ENCODE measurements at places on chromosomes 2 and 18.

GRCh38 chr18:12014086-12014485 is 32.8 kb downstream of the IMPA2 start:
- peak; percentile 62 for DNase-seq

GRCh38 chr2:146879882-146880281 is 964.9 kb upstream of the ACVR2A start:
- no peak for DNase-seq

- no peak for DNase-seq
Measured at GRCh38 chr2:6692056-6692455, 173.7 kb downstream of the CMPK2 start.

DNA sequence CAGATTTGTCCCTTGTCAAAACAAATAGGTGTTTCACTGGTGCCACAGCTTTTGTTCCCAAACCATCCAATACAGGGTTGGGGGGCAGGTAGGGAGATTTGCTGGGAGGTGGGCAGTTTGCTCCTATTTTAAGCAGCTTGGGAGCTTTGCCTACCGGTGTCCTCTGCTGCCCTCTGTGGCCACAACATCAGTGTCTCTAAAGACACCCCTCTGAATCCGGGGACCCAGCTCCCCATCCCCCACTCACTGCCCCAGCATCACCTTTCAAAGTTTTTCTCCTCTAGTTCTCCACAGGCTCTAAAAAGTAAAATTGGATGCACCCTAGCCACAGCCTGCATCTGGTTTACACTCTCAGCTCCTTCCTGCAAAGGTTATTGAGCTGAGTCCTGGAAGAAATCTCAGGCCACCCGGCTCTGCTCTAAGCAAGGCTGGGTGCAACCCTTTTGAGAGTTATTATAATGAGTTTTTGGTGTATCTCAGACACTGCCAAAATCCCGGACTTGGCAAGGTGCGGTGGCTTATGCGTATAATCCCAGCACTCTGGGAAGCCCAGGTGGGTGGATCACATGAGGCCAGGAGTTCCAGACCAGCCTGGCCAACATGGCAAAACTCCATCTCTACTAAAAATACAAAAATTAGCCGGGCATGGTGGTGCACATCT is 2.9 kb upstream of the EPAS1 start:
- peak; percentile 39 for DNase-seq

DNA sequence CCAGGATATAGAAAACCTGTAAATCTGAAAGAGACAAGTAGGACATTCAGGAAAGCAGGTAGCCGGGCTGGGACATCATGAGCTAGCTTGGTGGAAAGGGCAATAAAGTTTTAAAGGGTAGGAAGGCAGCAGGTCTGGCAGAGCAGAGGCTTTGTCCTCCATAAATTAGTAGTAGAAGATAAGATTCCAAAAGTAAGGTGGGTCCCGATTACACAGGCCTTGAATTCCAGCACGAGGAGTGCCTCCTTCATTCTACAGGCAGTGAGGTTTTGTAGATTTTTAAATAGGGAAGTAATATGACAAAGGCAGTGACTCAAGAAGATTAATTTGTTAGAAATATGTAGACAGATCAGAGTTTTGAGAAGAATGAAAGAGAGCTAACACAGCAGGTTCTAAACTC is 160.7 kb downstream of the DTNB start:
- DNase-seq: no peak

Measured in nephron progenitor cell (in vitro differentiated cells).